Right renal pelvis (tissue), 4 donors: ENCODE measurements at places on chromosomes 5 and 9. TPM values are rescaled to one million over a fixed set of nuclear protein-coding genes. Genes with fewer than 3 reads are reported as not detected.

Gene OR1L1
- not detected for polyA plus RNA-seq

Gene SLC34A1
- 198 TPM for polyA plus RNA-seq

Gene PCDHGA5
- polyA plus RNA-seq, result 3.0 TPM

Gene ZCCHC7
- 25.6 TPM for polyA plus RNA-seq

Gene OR1K1
- polyA plus RNA-seq, result not detected

Gene BTNL8
- polyA plus RNA-seq, result 0.24 TPM

Gene MEIKIN
- polyA plus RNA-seq, result not detected

DNA sequence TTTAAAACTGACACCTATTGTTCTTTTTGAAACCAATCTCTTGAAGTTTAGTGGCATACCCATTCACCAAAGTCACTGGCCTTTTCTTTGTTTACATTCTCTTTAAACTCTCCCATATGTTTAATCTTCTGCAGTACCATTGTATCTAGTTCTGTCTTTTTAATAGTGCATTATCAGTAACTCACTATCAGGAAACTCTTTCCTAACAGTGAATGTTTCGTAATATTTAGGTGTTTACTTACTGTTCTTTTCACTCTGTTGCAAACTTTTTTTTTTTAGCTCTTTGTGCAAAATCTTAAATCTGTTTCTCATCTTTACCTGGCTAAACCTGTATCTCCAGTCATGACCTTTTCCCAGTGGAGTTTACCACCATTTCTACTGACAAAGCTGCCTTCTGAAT, 17.2 kb downstream of the SMAD5 start:
- no peak for DNase-seq

DNA sequence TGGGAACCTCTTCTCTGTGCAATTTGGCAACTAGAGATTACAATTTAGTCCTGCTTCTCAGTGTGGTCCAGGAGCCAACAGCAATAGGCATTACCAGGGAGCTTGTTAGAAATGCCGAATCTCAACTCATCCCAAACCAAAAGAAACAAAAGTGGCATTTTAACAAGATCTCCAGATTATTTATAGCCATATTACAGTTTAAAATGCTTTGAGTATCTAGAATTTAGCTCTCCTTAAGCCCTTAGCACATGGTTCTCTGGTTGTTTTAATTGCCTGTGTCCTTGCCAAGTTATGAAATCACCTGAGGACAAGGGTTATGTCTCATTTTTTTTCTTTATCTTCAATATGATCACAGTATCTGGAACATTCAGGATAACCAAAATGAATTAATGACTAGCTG, 51.6 kb upstream of the TAS2R1 start:
- DNase-seq, result no peak

DNA sequence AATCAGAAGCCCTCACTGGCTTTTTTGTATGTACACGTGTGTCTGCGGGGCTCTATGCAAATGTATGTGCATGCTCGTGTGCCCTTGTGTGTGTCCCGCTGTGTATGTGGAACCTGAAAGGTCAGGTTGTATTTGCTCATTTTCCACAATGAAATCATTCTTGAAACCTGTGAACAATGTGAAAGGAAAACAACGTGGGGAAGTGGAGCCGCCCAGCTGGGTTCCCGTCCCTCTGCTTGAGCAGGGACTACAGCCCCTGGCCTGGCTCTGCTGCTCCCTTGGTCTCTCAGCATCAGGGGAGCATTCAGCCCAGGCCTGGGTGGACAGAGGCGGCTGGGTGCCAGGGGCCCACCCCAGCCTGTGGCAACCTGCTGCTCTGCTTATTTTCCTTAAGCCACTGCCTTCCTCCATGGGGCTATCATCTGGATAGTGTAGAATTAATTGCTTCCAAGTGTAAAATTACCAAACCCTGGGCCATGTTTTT, 3.0 kb downstream of the ECSCR start:
- DNase-seq, result no peak

DNA sequence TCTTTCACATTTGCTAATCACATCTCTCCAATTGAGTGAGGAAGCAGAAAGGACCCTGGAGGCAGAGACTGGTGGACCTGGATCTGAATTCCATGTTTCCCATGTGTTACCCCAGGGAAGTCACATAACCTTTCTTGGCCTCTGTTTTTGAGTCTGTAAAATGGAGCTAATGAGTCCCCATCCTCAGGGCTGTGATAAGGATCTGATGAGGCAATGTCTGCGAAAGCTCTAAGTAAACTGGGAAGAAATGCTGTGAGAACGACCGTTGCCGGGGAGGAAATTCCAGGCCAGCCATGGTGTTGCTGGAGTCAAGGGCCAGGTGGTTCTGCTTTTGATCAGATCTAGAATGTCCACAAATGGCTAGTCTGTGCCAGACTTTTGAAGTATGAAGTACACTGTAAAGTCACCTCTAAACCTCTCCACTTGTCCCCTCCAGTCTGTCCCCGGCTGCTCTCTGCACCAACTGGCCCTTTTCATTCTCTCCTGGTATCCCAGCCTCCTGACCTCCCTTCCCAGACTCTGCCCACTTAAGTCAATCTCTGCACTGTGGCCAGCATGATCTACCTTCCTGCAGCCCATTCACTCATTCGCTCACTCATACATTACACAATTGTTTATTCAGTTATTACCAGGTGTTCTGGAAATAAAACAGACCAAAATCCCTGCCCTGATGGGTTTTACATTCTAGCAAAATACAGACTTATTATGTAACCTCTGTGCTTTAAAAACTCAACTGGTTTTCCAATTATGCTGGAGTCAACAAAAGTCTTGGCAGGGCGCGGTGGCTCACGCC, 32.5 kb upstream of the N4BP3 start:
- DNase-seq, result no peak

- DNase-seq, result no peak
Observed at GRCh38 chr5:68456756-68457217, 241.2 kb downstream of the PIK3R1 start.

- DNase-seq, result no peak
Observed at GRCh38 chr9:78371981-78372380, 75.1 kb downstream of the PSAT1 start.

GRCh38 chr5:93158841-93159240, 422.2 kb downstream of the NR2F1-AS1 start:
- no peak for DNase-seq

GRCh38 chr5:126515337-126515736, 79.7 kb downstream of the ALDH7A1 start:
- no peak for DNase-seq

DNA sequence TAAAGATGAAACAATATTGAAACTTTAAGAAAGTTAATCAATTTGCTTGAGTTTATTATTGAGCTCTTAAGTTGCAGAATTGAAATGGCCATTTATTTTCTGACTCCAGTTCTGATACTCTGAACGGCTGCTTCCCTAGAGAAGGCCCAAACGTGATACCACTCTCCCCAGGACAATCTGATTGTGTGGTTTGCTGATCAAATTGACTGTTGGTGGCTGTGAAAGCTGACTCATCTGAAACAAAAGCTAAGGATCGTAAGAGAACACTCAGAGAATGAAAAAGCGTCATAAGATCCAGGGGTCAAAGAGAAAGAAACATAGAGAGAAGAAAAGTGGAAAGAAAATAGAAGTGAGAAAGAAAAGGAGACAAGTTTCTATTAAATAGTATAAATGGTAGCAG, 147.2 kb downstream of the IZUMO3 start:
- DNase-seq, result no peak

DNA sequence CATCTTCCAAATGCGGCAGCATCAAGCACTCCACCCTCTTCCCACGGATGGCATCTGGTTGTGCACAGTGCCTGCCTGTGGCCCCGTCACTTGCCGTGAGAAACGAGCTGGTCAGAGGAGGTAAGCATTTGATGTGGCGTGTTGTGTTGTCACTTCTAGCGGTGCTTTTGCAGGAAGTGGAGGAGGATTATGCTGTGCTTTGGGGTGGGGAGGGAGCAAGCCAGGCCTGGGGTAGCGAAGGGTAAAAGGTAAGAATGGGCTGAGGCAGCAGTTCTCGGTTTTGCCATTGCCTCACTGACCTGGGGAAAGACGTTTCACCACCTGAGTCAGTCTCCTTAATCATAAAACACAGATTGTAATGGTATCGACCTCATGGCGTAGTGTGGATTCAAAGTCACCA, 2.3 kb upstream of the POMT1 start:
- no peak for DNase-seq

GRCh38 chr9:120153258-120153657, 426.7 kb downstream of the CDK5RAP2 start:
- no peak for DNase-seq

DNA sequence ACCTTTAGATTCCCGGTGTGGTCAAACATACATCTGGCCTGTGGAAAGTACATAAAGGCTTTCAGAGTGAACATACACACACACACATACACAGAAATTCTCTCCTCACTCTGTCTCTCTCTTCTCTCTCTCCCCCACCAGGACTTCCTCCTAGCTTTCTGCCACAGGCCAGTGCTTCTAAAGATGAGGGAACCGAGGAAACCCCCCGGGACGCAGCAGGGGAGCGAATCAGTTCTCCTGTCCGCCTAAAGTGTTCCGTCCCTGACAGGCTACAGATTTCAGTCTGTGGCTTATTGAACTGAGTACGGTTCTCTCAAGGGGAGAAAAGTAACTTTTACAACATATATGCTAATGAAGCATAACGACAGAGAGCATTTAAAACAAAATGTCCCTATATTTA, 75.8 kb downstream of the MED27 start:
- no peak for DNase-seq

DNA sequence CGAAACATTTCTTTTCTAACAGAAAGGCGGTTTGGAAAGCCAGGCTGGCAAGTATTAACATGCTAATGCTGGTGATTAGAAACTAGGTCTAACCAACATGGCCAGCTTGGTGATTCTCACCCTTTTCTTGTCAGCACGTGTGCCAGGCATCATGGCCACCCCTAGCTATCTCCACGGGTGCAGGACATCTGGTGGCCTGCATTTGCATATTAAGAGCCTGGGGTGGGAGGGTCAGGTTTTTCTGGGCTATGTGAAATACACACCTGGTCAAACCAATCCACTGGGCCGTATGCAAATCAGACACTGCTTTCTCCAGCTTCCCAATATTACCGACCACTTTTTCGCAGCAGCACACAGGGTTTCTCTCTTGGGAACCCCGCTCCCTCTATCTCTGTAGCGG, 612.1 kb downstream of the PTPRD start:
- no peak for DNase-seq

GRCh38 chr5:149240354-149240998, 31.2 kb upstream of the AFAP1L1 start:
- DNase-seq, result no peak

GRCh38 chr5:32949286-32949970, 238.3 kb downstream of the NPR3 start:
- DNase-seq, result no peak

DNA sequence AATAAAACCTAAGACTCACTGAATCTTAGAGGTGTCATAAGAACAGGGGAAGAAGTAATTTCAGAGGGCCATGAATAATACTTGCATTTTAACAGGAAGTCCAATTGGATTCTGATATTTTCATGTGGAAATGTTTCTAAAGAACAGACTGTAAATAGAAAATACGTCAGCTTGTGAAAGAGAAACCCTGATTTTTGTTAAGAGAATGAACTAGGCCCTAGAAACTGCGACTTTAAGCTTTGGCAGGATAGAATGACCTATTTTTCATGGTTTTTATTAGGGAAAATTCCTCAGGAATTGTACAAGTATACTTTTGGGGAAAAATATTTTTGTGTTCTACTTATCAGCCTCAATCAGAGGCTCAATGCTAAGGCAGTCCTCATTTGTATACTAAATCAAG, 215.5 kb upstream of the ACTBL2 start:
- no peak for DNase-seq

- DNase-seq, result no peak
Observed at GRCh38 chr5:38453921-38454320, 102.5 kb downstream of the LIFR start.

DNA sequence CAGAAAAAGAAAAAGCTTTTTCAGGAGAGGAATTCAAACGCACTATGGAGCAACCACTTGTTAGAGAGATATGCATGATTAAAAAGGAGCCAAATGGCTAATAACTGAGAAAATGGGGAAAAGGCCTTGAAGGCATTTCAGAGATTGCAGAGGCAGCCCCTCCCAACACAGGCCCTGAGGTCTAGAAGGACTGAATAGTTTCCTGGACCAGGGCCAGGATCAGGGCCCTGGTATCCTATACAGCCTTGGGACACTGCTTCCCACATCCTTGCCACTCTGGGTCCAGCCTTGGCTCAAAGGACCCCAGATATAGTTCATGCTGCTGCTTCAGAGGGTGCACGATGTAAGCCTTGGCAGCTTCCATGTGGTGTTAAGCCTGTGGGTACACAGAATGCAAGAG, 20.7 kb upstream of the FEM1C start:
- no peak for DNase-seq

- no peak for DNase-seq
Observed at GRCh38 chr5:178772351-178772750, 41.9 kb upstream of the ZNF354A start.

DNA sequence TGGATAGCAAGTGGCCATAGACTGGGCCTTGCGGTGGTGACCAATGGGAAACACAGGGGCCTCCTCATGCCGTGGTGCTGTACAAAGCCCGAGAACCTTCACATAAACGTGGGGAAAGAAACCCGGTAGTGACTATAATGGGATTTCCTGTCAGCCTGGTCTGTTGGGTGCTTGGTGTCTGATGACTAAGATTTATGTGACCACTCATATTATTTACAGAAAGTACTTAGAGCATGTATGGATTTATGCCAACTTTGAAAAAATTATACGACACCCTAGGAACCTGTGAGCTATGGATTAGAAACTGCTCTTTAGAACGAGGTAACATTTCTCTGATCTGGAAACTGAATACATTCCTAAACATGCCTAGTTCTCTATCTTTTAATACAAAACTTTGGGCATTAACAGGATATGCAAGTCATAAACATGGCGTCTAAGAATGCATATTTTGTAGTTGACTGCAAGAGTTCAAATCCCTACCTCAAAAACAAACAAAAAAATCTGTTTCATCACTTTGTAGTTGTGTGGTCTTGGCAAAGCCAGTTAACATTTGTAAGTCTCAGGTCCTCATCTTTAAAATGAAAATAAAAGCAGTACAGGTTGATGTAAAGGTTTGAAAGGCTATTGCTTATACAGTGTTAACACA, 85.4 kb downstream of the TMEM167A start:
- DNase-seq, result no peak

DNA sequence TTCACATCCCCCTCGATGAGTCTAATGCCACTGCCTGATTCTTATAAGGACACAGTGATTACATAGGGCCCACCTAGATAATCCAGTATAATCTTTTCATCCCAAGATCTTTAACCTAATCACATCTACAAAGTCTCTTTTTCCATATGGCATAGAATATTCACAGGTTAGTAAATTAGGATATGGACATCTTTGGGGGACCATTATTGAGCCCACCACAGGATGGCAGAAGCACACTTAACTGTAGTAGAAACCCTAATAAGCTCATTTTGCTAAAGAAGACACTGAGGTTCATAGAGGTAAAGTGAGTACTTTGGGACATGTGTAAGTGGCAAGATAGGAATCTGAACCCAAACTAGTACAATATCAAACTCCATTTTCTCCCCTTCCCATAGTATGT, 38.9 kb downstream of the ASTN2 start:
- no peak for DNase-seq

GRCh38 chr5:150637245-150638052, 3.0 kb upstream of the SYNPO start:
- DNase-seq, result no peak
